Activated CD4-positive, alpha-beta T cell treated with anti-CD3 and anti-CD28 coated beads, Interleukin-2, amount 50 U/mL, for 4 hours (primary cell): ENCODE measurements at places on chromosomes 2 and 18.

GRCh38 chr2:217371781-217372213, 511.9 kb upstream of the TNP1 start:
- DNase-seq: no peak

GRCh38 chr18:56789004-56789888, 138.1 kb downstream of the WDR7 start:
- no peak for DNase-seq

DNA sequence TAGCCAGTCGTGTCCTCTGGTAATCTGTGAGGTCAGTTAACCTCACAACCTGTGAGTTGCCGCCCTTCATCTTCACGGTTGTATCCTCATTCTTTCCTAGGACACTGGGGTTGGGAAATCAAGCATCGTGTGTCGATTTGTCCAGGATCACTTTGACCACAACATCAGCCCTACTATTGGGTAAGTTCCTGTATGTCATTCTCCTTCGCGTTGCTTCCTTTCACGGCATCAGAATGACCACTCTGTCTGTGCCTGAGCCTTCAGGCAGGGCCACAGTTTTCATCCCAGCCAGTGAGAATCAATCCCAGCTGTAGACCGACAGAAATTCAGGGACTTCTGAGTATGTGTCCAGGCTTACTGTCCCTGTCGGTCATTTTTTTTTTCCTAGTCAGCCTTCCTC, 67.1 kb downstream of the RAB31 start:
- no peak for DNase-seq

DNA sequence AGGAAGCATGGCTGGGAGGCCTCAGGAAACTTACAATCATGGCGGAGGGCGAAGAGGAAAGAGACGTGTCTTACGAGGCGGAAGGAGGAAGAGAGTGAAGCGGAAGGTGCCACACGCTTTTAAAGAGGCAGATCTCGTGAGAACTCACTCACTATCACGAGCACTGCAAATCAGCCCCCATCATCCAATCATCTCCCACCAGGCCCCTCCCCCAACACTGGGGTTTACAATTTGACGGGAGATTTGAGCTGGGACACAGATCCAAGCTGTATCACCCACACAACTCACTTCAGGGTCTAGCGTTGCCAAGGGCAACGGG, 5.1 kb upstream of the BOK start:
- DNase-seq: no peak

- DNase-seq: no peak
Measured at GRCh38 chr2:27471961-27472360, 17.6 kb downstream of the IFT172 start.

- no peak for DNase-seq
Measured at GRCh38 chr2:21148718-21149117, 24.9 kb downstream of the TDRD15 start.

DNA sequence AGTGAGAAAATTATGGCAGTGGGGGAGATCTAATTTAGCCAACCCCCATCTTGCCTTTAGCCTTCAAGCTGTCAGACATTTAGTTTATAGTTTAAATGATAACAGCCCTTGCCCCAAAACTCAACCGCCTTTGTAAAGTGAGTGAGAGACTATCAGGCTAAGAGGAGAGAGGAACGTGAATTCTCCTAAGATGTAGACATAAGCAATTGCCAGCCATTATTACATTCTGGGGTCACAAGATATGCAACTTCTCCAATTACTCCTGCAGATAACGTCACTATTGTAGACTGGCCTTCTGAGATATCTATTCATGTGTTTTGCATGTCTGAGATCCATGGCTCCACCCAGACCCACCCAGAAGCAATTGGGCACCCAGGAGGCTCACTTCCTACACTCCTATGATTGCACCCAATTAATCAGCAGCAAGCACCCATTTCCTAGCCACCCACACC, 307.3 kb downstream of the NBAS start:
- no peak for DNase-seq

- DNase-seq: no peak
Measured at GRCh38 chr18:26710470-26711096, 154.9 kb downstream of the AQP4 start.
